ENCODE measurements at places on chromosomes 2 and 18. TPM values are rescaled to one million over a fixed set of nuclear protein-coding genes. Genes with fewer than 3 reads are reported as not detected.

DNA sequence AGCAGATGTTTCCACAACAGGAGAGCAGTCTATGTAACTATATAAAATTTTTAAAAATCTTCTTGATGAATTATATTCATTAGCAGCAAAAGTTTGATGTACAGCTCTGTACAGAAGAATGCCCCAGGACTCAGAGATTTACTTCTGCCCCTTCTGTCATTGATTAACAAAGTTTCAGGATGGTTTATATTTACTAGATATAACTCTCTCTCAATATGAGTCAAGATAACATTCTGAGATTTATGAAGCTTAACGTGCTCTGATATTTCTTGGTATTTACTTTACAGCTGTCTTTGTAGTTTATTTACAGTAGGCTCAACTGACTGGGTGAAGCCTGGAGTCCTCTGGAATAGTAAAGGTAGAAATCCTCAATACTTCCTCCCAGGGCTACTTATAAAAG is 93.6 kb upstream of the HNMT start:
- DNase-seq = no peak

DNA sequence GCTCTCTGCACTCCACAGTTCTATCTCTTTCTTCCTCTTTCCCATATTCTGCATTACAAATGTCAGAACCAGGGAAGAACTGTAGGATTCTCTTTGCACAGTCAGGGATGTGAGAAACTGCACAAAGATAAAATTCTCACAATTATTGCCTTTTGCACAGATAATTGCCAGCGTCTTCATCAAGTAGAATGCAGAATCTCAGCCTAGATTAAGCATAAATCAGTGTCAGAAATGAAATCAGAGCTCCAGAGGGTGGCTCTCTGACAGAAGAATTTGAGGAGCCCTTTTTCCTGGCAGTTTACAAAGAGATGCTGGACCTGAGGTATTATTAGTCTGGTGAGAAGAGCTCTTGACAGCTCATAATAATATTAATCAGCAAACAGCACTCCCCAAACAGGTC is 173.1 kb downstream of the PTH2R start:
- no peak for DNase-seq

Gene IL18R1
- 1.0 TPM for total RNA-seq

- DNase-seq = no peak
Observed at GRCh38 chr2:72293620-72294019, 146.0 kb upstream of the CYP26B1 start.

GRCh38 chr2:218566296-218566695 is 1.9 kb downstream of the USP37 start:
- no peak for DNase-seq

GRCh38 chr2:172698041-172698863 is 37.4 kb upstream of the RAPGEF4 start:
- DNase-seq = no peak

- DNase-seq = peak; percentile 39
Observed at GRCh38 chr2:24843330-24843860, 50.2 kb downstream of the CENPO start.

GRCh38 chr2:157438863-157439823 is 4.7 kb downstream of the CYTIP start:
- DNase-seq = no peak

DNA sequence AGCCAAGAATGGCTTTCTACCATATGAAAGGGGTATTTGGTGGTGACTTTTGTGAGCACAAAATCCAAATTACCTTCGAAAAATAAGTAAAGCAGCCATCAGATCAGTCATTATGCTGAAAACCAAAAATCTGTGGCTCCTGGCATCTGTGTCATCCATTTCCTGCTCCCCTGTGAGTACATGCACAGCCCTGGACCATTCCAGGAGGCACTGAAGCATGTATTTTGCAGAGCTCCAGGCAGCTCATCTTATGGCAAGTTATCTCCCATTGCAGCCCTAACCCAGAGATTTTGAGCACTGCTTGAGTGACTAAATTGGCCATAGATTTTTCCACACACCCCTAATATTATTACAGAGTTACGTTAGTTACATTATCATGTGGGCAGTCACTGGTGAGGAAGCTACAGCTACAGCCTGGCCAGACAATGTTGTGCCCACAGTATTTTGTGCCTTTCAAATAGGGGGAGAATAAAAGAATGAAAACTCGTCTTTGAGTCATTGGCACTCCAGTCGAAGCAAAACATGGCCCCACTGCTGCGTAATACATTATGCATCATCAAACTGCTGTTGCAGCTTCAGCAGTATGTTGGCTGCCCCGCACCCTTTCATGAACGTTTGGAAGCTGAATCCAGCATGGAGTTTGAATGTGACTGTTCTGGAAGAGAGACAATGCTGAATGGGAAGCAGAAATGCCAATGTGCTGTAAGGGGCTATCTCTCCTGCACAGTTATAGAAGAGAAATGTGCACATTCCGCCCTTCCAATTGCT is 702.2 kb downstream of the RNF144A start:
- no peak for DNase-seq

GRCh38 chr2:105786231-105787230 is 41.8 kb downstream of the NCK2 start:
- DNase-seq = no peak
